ENCODE measurements at places on chromosomes 4 and X. TPM values are rescaled to one million over a fixed set of nuclear protein-coding genes. Genes with fewer than 3 reads are reported as not detected.

TAF1 gene
- polyA plus RNA-seq = 20.8 TPM

DCLK2 gene
- 0.93 TPM for polyA plus RNA-seq

ARHGAP36 gene
- not detected for polyA plus RNA-seq

MAGEA9B gene
- not detected for polyA plus RNA-seq

STBD1 gene
- 11.6 TPM for polyA plus RNA-seq

C4orf46 gene
- 1.5 TPM for polyA plus RNA-seq

ATRX gene
- polyA plus RNA-seq = 9.8 TPM

FDCSP gene
- 0.24 TPM for polyA plus RNA-seq

PASD1 gene
- not detected for polyA plus RNA-seq

NXF2 gene
- polyA plus RNA-seq = not detected

PHKA1 gene
- 5.2 TPM for polyA plus RNA-seq

Data from adipose tissue (tissue), 3 donors.